ENCODE measurements at places on chromosomes 1 and 21.
A peak's percentile ranks its signal among the peaks of the same experiment; 100 is the strongest.

DNA sequence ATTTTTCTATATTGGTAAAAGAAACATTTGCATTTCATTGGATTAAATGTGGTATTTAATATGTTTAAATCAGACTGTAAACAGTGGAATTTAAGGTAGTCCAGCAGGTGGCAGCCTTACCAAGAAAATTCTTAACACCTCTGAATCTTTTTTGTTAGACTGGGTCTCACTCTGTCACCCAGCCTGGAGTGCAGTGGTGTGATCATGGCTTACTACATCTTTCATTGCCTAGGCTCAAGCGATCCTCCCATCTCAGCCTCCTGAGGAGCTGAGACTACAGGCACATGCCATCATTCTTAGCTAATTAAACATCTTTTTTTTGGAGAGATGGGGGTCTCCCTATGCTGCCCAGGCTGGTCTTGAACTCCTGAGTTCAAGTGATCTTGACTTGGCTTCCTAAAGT lies 98.8 kb downstream of the RABGAP1L start:
- no peak for DNase-seq

DNA sequence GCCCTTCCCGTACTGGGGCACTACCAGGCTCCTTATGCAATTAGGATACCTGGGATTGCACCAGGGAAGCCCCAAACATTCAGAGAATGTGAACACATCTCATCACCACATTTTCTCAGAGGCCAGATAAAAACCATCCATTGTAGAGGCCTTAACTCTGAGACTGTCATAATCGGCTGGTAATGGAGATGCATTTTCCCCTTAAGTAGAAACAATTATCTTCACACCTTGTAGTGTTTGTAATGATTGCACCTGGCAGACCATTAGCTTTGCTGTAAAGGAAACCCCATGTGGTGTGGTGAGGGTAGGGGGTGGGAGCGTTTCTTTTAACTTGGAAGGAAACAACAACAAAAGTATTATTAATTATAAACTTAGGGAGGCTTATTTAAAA lies 90.0 kb upstream of the TLR5 start:
- DNase-seq: no peak

DNA sequence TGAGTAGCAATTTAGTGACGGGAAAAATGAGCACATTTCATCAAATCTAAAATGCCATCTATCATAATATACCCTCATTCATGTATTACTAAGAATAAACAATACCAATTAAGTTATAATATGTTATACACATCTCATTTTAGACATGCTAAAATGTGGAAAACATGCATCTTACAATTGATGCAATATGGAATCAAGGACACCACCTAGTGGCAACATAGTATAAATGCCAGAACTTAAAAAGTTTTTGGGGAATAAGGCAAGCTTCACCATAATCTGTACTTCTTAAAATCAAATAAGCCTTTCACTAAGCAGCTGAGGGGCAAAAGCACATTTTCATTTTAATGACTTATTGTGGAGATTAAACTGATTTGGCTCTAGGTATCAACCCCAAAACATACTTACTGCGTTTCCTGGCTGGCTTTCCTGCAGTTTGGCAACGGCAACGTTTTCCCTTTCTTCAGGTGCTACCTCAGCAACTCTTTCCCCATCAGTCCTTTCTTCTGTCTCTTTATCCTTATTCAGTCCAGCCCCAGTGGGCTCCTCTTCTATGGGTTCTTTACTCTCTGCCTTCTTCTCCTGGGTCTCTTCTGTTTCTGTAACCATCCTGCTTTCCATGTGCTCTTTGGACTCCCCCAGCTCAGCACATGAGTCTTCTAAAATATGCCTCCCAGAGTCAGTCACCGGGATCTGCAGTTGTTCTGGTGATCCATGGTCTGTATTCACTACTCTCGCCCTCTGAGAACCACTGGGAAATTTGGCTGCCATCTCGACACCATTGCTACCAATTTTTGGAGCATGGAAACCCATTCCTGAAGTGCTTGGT lies 11.4 kb downstream of the SDE2 start:
- no peak for DNase-seq

- no peak for DNase-seq
Measured at GRCh38 chr1:112706505-112707220, at the start of gene RHOC. RHOC (minus strand) TSS chr1:112707127; CDS start chr1:112703799, 3,328 bp downstream.

- no peak for DNase-seq
Measured at GRCh38 chr1:8281843-8282509, 35.9 kb upstream of the SLC45A1 start.

- DNase-seq: no peak
Measured at GRCh38 chr1:14513111-14513510, 85.4 kb upstream of the KAZN start.

DNA sequence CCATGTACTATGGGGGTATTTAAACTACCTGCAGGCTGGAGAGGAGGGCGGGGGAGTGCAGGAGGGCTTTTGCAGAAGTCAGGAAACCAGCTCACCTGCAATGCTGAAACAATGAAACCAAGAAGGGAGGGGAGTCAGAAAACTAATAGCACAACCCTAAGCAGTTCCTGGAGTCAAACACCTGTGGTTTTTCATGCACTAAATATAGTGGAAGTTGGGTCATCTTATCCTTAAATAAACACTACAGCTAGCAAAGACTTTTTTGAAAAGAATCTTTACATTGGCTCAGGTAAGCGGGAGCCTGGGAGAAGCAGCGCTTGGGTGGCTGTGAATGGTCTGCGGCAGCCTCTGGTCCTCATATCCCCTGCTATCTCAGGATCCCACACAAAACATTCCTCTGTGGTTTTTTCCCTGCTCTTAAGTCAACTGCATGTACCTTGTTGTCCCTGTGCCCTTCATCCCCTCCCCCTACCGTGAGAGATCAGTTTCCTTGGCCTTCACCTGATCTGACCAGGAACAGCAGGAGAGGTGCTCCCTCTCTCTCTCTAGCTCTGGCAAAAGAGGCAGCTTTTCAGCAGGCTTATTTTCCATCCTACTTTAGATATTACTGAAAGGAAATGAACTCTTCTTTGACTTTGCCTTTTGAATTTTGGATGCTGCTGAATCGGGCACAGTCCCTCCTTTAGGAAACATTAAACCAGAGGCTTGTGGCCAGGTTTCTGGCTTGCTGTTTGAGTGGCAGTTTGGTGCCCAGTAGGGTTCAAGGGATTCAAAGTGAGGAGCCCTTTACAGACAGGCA lies 26.6 kb downstream of the TENT5C start:
- no peak for DNase-seq

DNA sequence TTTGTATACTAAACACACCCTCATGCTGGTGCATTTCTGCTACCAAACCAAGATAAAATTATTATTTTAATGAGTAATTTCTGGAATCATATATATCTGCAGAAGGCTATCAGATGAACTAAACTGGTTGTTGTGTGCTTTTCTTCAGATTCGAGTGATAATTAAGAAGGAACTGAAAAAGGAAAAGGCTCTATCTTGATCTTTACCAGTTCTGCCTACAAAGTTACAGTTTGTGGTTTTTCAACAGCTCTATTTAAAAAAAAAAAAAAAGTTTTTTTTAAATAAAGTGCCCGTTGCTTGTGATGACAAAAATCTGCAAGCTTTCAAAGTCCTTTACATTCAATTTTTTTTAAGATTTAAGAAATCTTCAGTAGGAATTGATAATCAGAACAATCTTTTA lies 13.6 kb downstream of the DENND1B start:
- DNase-seq: no peak

DNA sequence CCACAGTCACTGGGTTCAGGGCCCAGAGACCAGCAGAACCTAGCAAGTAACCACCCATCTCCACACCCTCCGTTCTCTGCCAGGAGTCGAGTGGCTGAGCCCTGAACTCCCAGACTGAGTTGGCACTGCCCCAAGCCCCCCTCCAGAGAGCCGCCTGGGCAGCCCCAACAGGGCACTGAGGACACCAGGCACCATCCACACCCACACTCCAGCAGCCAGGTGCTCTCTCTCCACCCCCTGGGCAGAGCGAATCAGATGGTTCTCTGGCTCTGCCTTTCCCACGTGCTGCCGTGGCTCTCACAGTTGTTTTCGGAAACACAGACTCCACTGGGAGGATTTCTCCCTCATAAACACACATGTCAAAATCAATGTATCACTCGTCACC lies 13.6 kb downstream of the WDR4 start:
- DNase-seq: no peak

DNA sequence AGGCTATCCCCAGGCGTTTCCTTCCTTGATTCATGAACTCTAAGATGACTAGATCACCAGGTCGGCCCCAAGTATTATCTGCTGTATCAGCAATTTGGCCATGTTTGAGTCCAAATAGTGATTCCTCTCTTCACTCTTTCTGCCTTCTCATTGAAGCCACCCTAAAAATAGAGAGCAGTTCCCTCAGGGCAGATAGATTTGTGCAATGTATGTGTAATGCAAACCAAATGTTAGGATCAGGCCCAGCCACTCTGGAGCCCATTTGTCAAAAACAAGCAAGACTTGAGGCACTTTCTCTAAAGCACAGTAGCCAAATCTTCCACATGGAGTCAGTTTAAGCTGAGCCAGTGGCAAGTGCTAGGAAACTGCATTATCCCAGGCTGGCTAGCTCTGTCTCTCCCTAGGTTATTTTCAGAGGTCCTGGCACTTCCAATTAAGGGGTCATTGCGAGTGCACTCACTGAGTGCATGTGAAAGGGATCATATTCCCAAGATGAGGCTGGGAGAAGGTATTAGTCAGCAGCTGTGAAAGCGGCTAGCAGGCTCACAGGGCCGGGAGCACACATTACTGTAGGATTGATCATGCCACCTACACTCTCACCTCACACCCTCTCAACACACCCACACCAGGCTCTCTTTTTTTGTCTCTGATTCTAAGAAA lies 97.9 kb upstream of the RAB3GAP2 start:
- DNase-seq: no peak

GRCh38 chr1:117631359-117632160 lies 25.7 kb downstream of the TENT5C start:
- no peak for DNase-seq

DNA sequence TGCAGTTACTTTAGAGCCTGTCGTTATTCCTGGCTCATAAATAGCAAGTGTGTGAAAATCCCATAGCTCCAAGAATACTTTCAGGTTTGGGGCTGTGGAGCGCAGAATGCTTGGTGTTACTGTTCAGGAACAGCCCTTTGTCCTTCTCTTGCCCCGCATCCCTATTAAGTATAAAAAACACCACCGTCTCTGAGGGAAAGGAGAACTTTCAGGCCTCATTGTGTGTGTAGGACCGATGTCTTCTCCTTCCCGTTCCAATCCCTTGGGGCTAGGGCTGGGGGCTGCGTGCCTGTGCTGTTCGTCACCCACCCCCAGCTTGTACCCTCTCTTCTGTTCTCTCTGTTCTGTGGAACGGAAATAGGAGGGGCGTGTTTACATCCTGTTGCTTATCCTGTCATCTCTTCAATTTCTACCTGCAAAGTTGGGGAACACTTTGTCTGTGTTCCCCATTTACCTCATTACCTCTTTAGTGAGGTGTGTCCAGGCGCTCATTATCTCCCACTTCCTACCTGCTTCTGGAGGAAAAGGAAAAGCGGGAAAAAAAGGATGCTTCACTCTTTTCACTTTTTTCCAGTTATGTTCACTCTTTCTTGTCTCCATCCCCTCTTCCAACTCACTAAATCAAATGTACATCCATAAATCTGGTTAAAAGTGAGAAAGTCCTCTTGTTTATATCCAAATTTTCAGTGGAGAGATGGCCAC lies 788 bp upstream of the TXNIP start:
- peak; percentile 24 for DNase-seq

DNA sequence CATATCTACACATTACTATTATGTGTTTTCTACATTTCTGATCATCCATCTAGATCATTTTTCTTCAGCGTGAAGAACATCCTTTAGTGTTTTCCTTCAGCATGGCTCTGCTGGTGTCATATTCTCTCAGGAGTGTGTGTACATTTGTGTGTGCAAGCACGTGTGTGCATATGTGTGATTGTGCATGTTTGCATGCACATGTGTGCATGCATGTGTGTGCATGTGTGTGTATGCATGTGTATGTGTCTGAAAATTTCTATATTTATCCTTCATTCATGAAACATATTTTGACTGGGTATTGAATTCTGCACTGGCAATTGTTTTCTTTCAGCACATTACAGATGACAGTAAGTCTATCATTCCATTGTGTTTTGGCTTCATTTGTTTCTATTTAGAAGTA lies 74.6 kb downstream of the FHAD1 start:
- DNase-seq: no peak

GRCh38 chr1:45512641-45513054 lies 9.0 kb downstream of the PRDX1 start:
- DNase-seq: no peak

- DNase-seq: no peak
Measured at GRCh38 chr1:9280015-9280860, 12.5 kb upstream of the SPSB1 start.

- no peak for DNase-seq
Measured at GRCh38 chr1:166972193-166972592, 3.1 kb downstream of the ILDR2 start.

- DNase-seq: no peak
Measured at GRCh38 chr1:43518935-43519686, 11.6 kb upstream of the PTPRF start.

- no peak for DNase-seq
Measured at GRCh38 chr1:206555473-206555935, 48.2 kb downstream of the RASSF5 start.

- DNase-seq: no peak
Measured at GRCh38 chr1:185014941-185015340, 30.4 kb upstream of the RNF2 start.

GRCh38 chr1:6424000-6424565 lies 493 bp upstream of the ESPN start:
- DNase-seq: no peak

GRCh38 chr1:108106775-108107174 lies 93.4 kb downstream of the SLC25A24 start:
- DNase-seq: no peak

Data from stimulated activated CD4-positive, alpha-beta T cell treated with anti-CD3 and anti-CD28 coated beads, Interleukin-1b, Interleukin-23, amount 100 ng/mL, for 1 hour (primary cell).